ENCODE measurements at places on chromosomes 1 and 21. TPM values are rescaled to one million over a fixed set of nuclear protein-coding genes. Genes with fewer than 3 reads are reported as not detected.

The CD1B gene
- total RNA-seq, result not detected

The ANKRD35 gene
- 1.7 TPM for total RNA-seq

The GJA4 gene
- 2.2 TPM for total RNA-seq

The BLACAT1 gene
- 1.5 TPM for total RNA-seq

The ITLN1 gene
- total RNA-seq, result not detected

The ELF3 gene
- 0.74 TPM for total RNA-seq

The ZRANB2 gene
- 69.6 TPM for total RNA-seq

The KRTAP11-1 gene
- total RNA-seq, result not detected

The LHX8 gene
- under 0.01 TPM for total RNA-seq

The ADGRB2 gene
- total RNA-seq, result 60.2 TPM

The GNG12 gene
- total RNA-seq, result 19.2 TPM

The BMP8B gene
- 0.49 TPM for total RNA-seq

The CFHR5 gene
- not detected for total RNA-seq

The C1orf185 gene
- total RNA-seq, result not detected

The LCE3E gene
- not detected for total RNA-seq

The TMEM125 gene
- total RNA-seq, result 0.49 TPM

The FCRL2 gene
- total RNA-seq, result 0.25 TPM

The RAB3B gene
- total RNA-seq, result 12.5 TPM

The SPRR2F gene
- not detected for total RNA-seq

The CELA3B gene
- total RNA-seq, result not detected

The DDX59 gene
- 14.3 TPM for total RNA-seq

The ZP4 gene
- not detected for total RNA-seq

The FAM163A gene
- total RNA-seq, result 0.25 TPM

The UBXN10 gene
- 3.7 TPM for total RNA-seq

The SERPINC1 gene
- total RNA-seq, result not detected
